ENCODE measurements at places on chromosomes 12 and 14. TPM values are rescaled to one million over a fixed set of nuclear protein-coding genes. Genes with fewer than 3 reads are reported as not detected.

The AMN1 gene
- total RNA-seq = 10.4 TPM

The KLRC4 gene
- not detected for total RNA-seq

The ADAM20 gene
- 0.71 TPM for total RNA-seq

The CCDC197 gene
- 1.3 TPM for total RNA-seq

The LRRC43 gene
- total RNA-seq = 0.36 TPM

The PPM1H gene
- 3.3 TPM for total RNA-seq

The AICDA gene
- total RNA-seq = not detected
